ENCODE measurements at places on chromosomes 7 and 10.

DNA sequence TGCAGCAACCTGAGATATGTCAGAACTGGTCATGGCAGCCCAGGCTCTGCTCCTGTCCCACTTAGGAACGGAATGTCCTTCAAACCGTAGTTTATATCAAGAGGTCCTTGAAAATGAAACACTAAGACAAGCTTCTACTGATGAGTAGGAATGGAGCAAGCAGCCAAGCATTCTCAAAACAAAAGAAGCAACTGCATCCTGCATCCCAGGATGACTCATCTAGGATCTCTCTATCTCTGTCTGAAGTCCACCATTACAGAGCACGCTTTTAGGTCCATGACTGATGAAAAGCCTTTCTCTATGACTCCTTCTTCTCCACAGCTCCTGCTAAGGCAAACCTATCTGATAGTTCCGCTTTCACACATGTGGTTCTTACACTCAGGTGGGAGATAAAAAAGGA, 16.3 kb downstream of the MBL2 start:
- no peak for DNase-seq

DNA sequence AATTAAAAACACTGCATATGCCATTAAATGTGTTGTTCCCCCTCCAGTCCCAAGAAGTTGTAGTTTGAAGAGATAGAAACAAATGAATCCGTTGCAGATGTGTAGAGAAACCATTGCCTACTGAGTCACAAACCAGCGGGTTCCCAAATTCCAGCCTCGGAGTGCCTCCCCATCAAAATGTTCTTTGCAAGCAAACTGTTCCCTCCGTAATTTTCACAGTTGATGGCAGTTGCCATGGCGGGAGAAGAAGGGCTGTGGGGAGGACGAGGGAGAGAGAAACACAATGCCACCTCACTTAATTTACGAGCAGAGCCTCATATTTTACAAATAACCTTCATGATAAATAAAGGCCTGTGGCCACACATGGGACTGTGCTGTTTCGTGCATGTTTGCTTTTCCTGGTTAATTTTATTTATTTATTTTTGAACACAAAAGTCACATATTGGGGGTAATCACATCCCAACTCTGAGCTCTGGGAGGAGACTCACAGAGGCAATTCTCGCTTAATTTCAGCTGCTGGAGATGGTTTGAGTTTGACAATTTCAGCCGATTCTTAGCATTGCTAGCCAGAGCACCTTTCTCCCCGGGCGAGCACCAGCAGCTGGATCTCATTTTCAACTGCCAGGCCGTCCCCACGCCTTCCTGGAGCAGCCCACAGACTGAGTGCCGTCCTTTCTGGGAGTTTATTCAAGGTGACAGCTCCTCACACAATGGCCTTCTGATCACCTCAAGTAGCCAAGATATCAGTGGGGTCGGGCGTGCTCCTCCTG, 1084.2 kb downstream of the KCNMA1 start:
- DNase-seq, result no peak

- no peak for DNase-seq
Measured at GRCh38 chr7:82631998-82632397, 188.4 kb upstream of the CACNA2D1 start.

DNA sequence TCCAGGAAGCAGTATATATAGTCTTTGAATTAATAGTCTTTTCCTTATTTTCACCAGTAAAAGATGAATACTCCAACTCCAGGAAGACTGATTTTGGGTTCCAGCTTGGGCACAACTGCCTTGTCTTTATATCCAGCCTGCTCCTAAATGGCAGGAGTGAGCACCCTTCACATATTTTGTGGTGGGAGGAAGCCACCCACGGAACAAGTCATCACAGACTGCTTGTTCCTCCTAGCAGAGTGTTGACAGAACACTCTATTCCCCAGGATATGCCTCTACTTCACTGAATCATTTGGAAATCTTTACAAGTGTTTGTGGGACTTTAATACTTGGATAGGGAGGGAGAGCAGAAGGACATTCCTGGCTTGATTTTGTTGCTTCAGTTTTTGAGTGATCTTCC, 31.7 kb downstream of the ITPRID1 start:
- no peak for DNase-seq

DNA sequence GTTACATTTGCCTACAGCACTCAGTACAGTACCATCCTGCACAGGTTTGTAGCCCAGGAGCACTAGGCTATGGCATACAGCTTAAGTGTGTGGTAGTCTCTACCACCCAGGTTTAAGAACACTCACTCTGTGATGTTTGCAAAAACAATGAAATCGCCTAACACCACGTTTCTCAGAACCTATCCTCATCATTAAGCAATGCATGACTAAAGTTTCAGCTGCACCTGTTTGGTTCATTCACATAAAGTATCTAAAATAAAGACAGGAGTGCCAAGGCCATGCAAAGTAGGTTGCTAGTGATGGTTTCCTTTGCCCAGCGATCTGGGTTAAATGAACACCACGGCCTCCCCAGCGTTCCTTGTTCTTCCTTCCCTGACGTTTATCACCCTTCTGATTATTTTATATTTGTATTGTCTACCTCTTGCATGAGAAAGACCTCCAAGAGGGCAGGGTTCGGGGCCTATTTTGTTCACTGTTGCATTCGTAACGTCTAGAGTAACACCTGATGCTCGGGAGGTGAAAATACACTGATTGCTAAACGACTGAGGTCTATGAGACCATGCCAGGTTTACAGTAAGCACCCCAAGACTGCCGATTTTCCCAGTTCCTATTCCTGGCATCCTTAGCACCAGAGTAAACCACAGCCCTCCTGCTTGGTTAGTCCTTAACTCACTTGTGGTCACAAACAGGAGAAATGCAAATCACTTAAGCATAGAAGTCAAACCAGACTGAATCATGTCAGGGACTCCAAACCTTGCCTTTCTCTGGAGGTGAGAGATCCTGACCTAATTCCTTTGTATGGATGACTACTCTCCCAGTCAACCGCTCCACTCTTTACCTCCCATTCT, 204.1 kb upstream of the NFE2L3 start:
- DNase-seq, result no peak

- DNase-seq, result no peak
Measured at GRCh38 chr7:150627959-150628358, 4.2 kb downstream of the GIMAP6 start.

DNA sequence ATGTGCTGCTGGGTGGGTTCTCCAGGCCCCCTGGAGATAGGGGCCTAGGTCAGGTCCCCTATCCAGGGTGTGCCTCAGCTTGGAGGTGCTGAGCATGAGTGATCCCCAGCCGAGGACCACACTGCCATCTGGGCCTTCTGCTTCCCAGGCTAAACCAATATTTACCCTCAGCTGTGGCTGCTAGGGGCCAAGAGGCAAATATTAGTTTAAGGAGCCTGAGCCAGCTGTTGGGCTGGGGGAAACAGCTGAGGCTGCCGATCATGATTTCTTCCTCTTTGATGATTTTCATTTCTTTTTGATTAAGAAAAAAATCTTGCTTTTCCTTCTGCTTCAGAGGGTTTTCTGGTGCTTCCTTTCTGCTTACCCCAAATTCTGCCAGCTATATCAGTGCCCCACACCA, 83.4 kb downstream of the NEURL1 start:
- DNase-seq, result no peak

GRCh38 chr7:101538596-101539459, 90.3 kb downstream of the MYL10 start:
- DNase-seq, result peak; percentile 37

GRCh38 chr7:13844954-13845353, 144.5 kb downstream of the ETV1 start:
- DNase-seq, result no peak

DNA sequence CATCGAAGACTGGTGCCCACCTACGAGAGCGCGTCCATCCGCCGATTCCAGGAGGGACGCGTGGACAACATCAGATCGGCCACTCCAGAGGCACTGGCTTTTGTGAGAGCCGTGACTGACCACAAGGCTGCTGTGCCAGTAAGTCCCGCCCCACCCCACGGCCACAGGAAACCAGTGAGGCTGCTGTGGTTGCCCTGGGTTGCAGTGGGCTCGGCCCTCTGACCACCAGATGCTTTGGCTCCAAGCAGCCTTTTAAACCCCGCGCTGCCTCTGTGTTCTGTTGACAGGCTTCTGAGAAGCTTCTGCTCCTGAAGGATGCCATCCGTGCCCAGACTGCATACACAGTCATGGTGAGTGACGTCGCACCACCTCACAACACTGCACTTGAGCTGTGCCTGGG, 24.4 kb upstream of the C10orf53 start:
- DNase-seq, result no peak

- DNase-seq, result no peak
Measured at GRCh38 chr7:33959676-33960075, 54.3 kb downstream of the BMPER start.

DNA sequence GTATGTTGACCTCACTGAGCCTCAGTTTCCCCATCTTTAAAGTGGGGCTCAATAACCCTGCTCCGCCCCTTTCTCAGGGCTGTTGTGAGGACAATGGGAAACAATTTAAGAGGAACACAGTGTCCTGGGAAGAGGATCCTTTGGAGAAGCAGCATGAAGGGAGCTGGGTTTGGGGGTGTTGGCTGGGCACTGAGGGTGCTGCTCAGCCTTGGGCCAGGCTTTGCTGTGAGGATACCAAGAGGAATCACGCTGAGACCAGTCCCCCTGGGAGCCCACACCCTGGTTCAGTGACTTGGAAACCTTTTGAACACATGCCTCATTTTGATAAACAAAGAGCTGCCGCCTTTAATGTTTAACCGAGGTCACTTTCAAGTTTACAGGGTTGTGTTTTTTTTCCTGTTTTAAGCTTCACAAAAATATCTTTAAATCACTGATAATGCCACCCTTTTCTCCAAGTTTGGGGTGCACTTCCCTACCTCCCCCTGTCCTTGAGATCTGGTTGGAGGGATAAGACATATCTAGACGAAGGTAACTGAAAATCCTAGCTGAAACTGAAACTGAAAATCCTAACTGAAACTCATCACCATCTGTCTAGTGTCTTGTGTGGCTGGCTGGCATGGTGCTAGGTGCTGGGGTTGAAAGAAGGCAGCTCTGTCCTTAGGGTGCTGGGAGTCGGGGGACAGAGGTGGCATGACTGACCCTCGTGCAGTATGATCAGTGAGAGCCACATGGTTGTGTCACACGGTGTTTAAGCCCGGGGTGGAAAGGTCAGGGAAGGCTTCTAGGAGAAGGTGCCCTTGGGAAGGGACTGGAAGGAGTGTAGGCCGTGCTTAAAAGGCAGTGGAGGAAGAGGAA, 27.7 kb downstream of the ZNF775 start:
- no peak for DNase-seq

DNA sequence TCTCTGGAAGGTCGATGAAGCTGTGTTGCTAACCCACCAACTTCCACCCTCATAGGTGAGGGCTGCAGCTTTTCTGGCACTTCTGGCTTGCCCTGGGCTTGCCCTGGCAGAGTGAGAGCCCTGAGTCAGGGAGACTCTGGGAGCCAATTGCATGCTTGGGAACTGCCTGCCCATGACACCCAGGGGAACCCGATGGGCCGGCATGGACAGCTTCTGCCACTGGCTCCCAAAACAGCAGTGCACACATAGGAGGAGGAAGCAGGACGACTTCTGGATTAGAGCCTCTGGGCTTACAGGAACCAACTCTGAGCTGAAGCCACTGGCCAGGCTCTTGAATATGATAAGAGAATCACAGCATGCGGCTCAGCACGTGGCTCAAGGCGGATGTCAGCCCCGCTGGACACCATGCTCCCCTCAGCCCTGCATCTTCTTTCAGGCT, 135.2 kb upstream of the UNC5B start:
- no peak for DNase-seq

- no peak for DNase-seq
Measured at GRCh38 chr7:111802194-111802772, 240.0 kb upstream of the IMMP2L start.

GRCh38 chr10:30763918-30764317, 134.4 kb upstream of the LYZL2 start:
- no peak for DNase-seq

- DNase-seq, result no peak
Measured at GRCh38 chr10:132942101-132943057, at the start of gene CFAP46. Gene CFAP46, minus strand, starts transcription at chr10:132942570. Its CDS starts 86 bp downstream, at chr10:132942484.

- DNase-seq, result no peak
Measured at GRCh38 chr10:3220853-3221252, 48.3 kb upstream of the PITRM1 start.

DNA sequence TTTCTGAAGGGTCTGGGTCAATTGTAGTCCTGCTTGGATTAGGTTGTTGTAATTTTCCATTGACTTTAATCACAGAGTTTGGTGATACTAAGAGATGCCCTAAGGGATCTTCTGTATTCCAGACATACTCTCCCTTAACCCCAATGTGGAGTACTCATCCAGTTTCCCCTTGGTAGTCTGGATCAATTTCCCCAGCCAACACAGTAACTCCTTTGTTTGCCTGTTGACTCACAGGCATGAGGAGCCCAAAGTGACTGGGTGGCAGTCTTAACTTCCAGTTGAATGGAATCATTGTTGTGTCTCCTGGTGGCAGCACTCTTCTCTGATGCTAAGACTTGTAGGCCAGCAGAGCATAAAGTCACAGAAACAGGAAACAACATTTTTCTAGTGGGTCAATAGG, 41.5 kb upstream of the PIK3CG start:
- peak; percentile 6 for DNase-seq

DNA sequence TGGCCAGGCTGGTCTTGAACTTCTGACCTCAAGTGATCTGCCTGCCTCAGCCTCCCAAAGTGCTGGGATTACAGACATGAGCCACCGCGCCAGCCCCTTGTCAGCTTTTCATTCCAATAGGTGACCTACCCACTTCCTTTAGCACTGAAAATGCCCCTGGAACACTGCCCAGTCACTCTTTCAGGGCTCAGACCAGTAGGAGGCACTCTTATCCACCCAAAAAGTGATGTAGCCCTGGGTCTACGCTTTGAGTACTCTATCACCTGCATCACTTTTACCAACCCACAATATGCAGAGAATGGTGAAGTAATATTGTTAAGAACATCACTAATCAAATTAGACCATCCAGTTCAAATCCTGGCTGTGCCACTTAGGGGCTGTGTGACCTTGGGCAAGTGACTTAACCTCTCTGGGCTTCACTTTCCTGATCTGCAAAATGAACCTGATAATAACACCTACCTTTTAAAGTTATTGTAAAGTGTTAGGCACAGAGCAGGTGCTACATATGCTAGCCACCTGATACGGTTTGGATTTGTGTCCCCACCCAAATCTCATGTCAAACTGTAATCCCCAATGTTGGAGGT, 5.2 kb downstream of the CALN1 start:
- DNase-seq, result no peak

GRCh38 chr7:153091477-153091876, 331.9 kb downstream of the ACTR3B start:
- no peak for DNase-seq

- DNase-seq, result no peak
Measured at GRCh38 chr7:135486261-135486920, 23.5 kb downstream of the CNOT4 start.

DNA sequence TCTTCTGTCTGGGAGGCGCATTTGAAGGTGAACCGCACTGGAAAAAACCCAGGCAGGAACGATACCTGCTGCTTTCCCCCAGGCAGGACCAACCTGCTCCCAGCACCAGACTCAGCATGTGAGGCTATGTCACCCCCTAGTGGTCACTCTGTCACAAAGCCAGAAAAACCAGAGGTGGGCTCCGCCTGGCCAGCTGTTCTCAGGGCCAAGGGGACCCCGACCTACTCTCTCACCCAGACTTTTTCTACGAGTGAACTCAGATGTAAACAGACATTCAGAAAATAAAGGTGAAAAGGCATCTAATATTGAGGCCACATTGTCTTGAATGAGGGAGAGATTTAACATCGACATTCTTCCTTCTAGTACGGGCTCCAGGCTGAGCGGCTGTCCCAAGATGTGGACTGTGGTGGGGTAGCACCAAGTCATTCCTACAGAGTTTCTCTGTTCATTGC, 117.3 kb downstream of the PRKAG2 start:
- no peak for DNase-seq
